ENCODE measurements at places on chromosomes 7 and 10.

- no peaks in the 10 kb centered on the region for H3K36me3 ChIP-seq
- no peak for DNase-seq
- H3K27ac ChIP-seq: no peak overlapping the region
- no peaks in the 10 kb centered on the region for H3K27me3 ChIP-seq
These were observed 65.1 kb upstream of the MKRN1 start for GRCh38 chr7:140544388-140544826.

GRCh38 chr10:89550509-89550908, 15.1 kb upstream of the SLC16A12 start:
- DNase-seq: no peak
- no peak overlapping the region for H3K4me3 ChIP-seq
- no peak overlapping the region for H3K27ac ChIP-seq
- H3K27me3 ChIP-seq: no peaks in the 10 kb centered on the region

DNA sequence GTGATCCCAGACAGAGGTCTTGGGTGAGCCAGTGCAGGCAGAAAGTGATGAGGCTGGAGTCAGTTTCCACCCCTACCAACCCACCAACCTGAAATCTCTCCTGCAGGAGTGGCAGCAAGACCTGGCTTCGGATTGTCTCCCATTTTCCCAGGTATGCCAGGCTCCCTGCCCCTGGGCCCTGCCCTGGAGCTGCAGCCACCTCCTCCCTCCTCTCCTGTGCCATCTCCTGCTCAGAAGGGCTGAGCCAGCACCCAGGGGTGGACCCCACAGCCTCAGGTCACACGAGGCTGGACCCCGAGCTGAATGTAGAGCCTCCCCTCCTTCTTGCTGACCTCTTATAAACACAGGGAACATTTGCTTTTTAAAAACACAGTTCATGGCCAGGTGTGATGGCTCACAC, 17.0 kb upstream of the LIMK1 start:
- no peak overlapping the region for H3K27ac ChIP-seq
- no peak overlapping the region for H3K4me3 ChIP-seq
- no peaks in the 10 kb centered on the region for H3K36me3 ChIP-seq
- H3K27me3 ChIP-seq: no peaks in the 10 kb centered on the region
- H3K4me1 ChIP-seq: peaks cover 11% of the 10 kb centered on the region

DNA sequence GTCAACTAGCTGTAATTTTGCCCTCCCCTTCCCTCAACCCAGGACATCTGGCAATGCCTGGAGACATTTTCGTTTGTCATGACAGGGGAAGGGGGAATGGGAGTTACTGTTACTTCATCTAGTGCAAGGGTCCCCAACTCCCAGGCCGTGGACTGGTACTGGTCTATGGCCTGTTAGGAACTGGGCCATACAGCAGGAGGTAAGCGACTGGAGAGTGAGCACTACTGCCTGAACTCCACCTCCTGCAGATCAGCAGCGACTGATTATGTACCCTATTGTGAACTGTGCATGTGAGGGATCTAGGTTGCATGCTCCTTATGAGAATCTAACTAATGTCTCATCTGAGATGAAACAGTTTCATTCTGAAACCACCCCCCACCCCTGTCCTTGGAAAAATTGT, 22.6 kb upstream of the SMIM30 start:
- no peaks in the 10 kb centered on the region for H3K36me3 ChIP-seq
- no peak overlapping the region for H3K4me3 ChIP-seq
- no peaks in the 10 kb centered on the region for H3K4me1 ChIP-seq
- no peak for DNase-seq

DNA sequence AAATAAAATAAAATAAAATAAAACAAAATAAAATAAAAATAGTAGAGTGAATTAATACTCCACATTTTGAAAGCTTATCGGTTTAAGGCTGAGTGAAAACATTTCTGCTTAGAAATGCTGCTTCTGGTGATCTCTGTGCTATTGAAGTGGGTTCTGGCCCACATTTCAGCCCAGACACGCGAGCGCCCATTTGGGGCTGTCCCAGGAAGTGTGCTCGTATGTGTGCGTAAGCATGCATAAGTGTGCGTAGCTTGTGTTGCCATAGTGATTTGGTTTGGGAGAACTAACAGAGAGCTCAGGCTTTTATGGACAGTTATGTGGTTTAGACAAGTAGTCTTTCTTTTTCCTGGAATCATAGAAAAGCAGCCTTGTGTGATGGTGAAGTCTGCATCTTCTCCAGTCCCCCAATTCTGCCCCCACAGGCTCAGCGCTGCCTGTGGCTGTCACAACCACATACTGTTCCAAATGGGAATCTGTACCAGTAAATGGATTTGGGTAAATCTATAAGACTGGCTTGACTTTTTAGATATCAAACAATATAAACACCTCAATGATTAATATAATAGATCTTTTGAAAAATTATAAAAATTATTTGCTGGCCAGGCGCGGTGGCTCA, 29.8 kb upstream of the PURB start:
- DNase-seq: no peak
- no peaks in the 10 kb centered on the region for H3K27me3 ChIP-seq
- H3K36me3 ChIP-seq: no peaks in the 10 kb centered on the region
- no peak overlapping the region for H3K27ac ChIP-seq
- H3K4me1 ChIP-seq: no peaks in the 10 kb centered on the region
- no peak overlapping the region for H3K4me3 ChIP-seq

GRCh38 chr10:35214607-35215020, 88.0 kb downstream of the CREM start:
- peaks cover 1% of the 10 kb centered on the region for H3K27me3 ChIP-seq
- no peak for DNase-seq
- no peak overlapping the region for H3K27ac ChIP-seq
- peaks cover 3% of the 10 kb centered on the region for H3K4me1 ChIP-seq
- no peak overlapping the region for H3K4me3 ChIP-seq

- no peaks in the 10 kb centered on the region for H3K27me3 ChIP-seq
- H3K27ac ChIP-seq: no peak overlapping the region
- DNase-seq: no peak
- peaks cover 3% of the 10 kb centered on the region for H3K4me1 ChIP-seq
- no peak overlapping the region for H3K4me3 ChIP-seq
- H3K36me3 ChIP-seq: no peaks in the 10 kb centered on the region
These were observed 157.7 kb downstream of the PLPP4 start for GRCh38 chr10:120614680-120615079.

DNA sequence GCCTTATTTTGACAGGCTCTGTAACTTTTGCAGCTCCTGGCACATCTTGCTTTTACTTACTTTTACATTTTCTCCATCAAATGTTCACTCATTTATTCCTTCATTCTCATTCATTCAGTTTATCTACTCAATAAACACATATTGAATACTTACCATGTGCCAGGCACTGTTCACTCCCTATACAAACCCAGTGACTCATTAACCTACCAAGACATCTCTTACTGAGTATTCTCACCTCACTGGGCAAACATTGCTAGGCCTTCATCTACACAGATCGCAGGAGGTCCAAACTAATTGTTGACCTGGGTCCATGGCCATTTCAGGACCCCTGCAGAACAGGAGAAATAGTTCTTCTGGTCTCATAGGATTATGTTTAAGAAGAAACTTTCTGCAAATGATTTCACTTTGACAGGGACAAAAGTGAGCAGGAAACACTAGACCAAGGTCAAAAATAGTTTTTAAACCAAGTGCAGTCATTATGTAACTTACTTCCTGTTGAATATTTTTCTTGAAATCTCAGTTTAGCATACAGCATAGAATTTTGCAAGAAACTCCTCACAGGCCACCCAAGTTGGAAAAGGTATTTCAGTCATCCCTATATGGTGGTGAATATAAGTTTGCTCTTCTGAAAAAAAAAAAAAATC, 17.6 kb downstream of the SLC26A4 start:
- no peak for DNase-seq
- H3K4me1 ChIP-seq: no peaks in the 10 kb centered on the region
- H3K36me3 ChIP-seq: no peaks in the 10 kb centered on the region
- no peaks in the 10 kb centered on the region for H3K27me3 ChIP-seq
- H3K4me3 ChIP-seq: no peak overlapping the region
- H3K27ac ChIP-seq: no peak overlapping the region

DNA sequence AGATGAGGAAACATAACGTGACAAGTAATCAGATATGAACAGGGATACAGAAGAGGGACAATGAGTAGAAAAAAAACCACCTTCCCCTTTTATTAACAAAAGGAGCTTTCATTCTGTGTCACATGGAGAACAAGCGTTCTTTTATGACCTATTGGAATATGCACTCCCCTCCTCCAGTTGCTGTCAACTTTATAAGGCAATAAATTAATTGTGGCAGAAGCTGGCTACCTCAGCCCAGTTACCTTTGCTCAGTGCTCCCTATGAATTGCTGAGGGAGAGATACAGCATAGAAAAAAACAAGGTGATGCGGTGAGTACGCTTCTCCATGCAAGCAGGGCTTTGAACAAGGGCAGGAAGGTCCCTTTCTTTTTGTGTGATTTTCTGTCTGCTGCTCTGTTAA, at the start of gene MGAM2:
Gene MGAM2, plus strand, starts transcription at position 220 of the 400 bp plus-strand sequence. CDS start 5,156 bp downstream, outside the sequence.
- no peak for DNase-seq
- H3K4me3 ChIP-seq: no peak within 1 kb of the TSS
- no peaks in the 10 kb centered on the region for H3K36me3 ChIP-seq

- no peak for DNase-seq
- H3K4me1 ChIP-seq: peaks cover 8% of the 10 kb centered on the region
- H3K36me3 ChIP-seq: no peaks in the 10 kb centered on the region
- H3K4me3 ChIP-seq: no peak overlapping the region
These were observed 14.0 kb upstream of the GRIFIN start for GRCh38 chr7:2490181-2490651.

GRCh38 chr10:101536800-101537199, 51.3 kb downstream of the POLL start:
- DNase-seq: no peak
- 0 out of 2 replicates have a peak, but pooled peaks cover 7% of the 10 kb centered on the region for H3K36me3 ChIP-seq
- no peaks in the 10 kb centered on the region for H3K4me1 ChIP-seq
- H3K27ac ChIP-seq: no peak overlapping the region

GRCh38 chr7:1137517-1138167, 22.4 kb downstream of the ZFAND2A start:
- peaks cover 4% of the 10 kb centered on the region for H3K4me1 ChIP-seq
- H3K4me3 ChIP-seq: peak overlapping the region; percentile 69
- DNase-seq: no peak
- H3K27me3 ChIP-seq: no peaks in the 10 kb centered on the region
- no peaks in the 10 kb centered on the region for H3K36me3 ChIP-seq

DNA sequence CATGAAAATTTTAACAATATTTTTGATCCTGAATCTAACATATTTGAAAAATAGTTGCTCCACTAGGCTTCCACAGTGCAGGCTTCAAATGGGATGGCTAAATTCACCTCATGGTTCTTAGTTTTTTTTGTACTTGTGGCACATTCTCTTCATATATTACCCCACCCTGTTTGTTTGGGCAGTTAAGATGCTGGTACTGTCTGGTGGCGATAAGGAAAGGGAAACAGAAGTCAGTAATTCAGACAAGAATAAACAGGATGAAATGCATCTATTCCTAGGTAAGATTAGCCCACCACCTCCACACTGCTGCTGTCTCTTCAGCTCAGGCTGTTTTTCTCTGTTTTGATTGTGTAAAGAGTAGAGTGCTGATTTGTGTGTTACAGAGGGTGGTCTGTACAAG, 44.2 kb downstream of the GLRX3 start:
- H3K4me1 ChIP-seq: no peaks in the 10 kb centered on the region
- H3K27me3 ChIP-seq: no peaks in the 10 kb centered on the region
- H3K27ac ChIP-seq: no peak overlapping the region
- peaks cover 11% of the 10 kb centered on the region for H3K36me3 ChIP-seq

- H3K4me3 ChIP-seq: no peak overlapping the region
- no peaks in the 10 kb centered on the region for H3K36me3 ChIP-seq
- no peaks in the 10 kb centered on the region for H3K4me1 ChIP-seq
These were observed 273.5 kb upstream of the NPY start for GRCh38 chr7:24010495-24010894.

DNA sequence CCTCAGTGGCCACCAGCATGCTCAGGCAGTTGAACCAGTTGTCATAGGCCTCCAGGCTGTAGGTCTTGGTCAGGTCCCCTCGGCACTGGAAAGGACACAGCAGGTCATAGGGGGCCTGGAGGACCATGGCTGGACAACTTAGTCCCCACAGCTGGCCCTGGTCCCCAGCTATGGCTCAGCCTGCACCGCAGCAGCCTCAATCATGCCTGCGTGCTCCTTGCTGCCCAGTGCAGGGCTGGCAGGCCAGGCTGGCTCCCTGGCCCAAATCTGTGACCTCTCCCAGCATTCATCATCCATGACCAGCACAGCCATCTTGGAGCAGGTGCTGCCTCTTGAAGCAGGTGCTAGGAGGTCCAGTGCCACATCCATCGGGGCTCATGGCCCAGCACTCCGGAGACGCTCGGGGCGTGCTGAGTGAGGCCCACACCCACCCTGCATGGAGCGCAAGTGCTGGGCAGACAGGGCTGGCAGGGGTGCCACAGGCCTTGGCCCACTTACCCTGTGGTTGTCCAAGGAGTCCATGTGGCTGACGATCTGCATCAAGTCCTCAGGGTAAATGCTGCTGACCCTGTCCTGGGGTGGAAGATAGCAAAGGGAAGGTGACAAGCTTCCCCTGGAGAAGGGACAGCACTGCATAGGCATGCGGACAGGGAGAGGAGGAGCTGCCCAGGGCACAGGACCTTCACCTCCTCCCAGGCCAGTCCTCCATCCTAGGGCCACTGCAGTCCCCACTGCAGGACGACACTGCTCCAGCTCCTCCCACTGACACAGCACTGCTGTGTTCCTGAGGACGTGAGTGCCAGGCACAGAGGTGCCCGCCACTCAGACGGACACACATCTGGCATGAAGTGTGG, 61.7 kb downstream of the CSGALNACT2 start:
- no peak overlapping the region for H3K4me3 ChIP-seq
- H3K27me3 ChIP-seq: no peaks in the 10 kb centered on the region
- no peaks in the 10 kb centered on the region for H3K4me1 ChIP-seq
- no peak for DNase-seq

GRCh38 chr10:47033081-47033480, 121.9 kb downstream of the PTPN20 start:
- no peaks in the 10 kb centered on the region for H3K4me1 ChIP-seq
- DNase-seq: no peak
- no peaks in the 10 kb centered on the region for H3K27me3 ChIP-seq
- H3K27ac ChIP-seq: no peak overlapping the region

- H3K27ac ChIP-seq: 0 out of 2 replicates have a peak overlapping the region, but pooled peaks have one; percentile 38
- H3K4me1 ChIP-seq: peaks cover 18% of the 10 kb centered on the region
- no peak overlapping the region for H3K4me3 ChIP-seq
These were observed 3.1 kb downstream of the PLAU start for GRCh38 chr10:73914036-73914435.

GRCh38 chr7:71705901-71706596, 574.1 kb downstream of the GALNT17 start:
- DNase-seq: no peak
- no peaks in the 10 kb centered on the region for H3K27me3 ChIP-seq
- no peak overlapping the region for H3K27ac ChIP-seq
- no peak overlapping the region for H3K4me3 ChIP-seq
- H3K4me1 ChIP-seq: no peaks in the 10 kb centered on the region

DNA sequence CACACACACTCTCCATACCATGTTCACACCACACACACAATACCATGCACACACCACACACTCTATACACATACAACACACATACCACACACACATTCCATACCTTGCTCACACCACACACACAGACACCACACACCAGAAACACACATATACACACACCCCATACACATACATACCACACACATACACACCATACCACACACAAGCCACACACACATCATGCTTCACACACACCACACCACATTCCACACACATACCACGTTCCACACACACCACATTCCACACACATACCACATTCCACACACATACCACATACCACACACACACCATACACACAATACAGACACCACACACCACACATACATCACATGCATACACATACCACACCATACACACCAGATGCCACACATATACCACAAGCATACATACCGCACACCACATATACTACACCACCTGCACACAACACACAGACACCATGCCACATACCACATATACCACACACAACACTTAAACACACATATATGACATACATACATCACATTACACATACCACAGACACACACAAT, 282.7 kb downstream of the POU6F2 start:
- no peaks in the 10 kb centered on the region for H3K36me3 ChIP-seq
- no peak overlapping the region for H3K4me3 ChIP-seq

Data from H1 (cell line).